ENCODE measurements at places on chromosomes 11 and 22.

DNA sequence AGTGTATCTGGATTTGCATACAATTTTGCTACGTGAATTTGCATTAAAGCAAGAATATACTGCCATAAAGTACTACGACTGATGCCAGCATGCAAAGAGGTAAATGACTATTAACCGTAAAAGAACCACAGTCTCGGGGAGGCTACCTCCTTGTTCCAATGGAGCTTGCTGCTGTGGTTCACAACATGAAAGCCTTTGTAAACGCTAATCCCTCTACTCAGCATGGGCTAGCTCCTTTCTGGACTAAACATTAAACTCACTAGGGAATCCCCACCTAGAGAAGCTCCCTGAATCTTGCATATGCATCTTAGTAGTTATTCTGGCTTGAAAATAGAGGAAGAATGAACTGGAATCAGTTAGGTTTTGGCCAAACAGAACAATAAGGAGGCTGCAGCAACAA is 60.5 kb upstream of the ARHGAP32 start:
- DNase-seq = no peak

- DNase-seq = no peak
Observed at GRCh38 chr11:88188251-88188931, 13.1 kb upstream of the RAB38 start.

GRCh38 chr11:2584812-2585565 is 114.8 kb downstream of the KCNQ1OT1 start:
- no peak for DNase-seq

DNA sequence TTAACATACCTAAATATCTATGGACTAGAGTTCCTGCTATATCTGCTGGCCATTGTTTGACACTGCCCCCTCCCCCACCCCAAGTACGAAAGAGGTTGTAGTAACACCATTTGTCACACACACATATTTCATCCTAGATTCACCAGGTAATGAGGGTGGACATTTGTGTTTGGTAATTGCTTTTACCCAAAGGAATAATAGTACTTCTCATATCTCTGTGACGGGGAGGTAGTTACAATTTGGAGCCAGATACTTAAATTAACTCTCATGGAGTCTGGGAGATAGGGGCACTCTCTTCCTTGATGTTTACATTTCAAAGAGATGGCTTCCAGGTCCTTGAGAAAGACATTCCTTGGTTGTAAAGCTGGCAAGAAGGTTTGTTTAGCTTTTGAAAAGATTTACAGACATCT is 38.7 kb downstream of the REXO2 start:
- no peak for DNase-seq

- DNase-seq = no peak
Observed at GRCh38 chr11:32561835-32562234, 21.8 kb upstream of the EIF3M start.

DNA sequence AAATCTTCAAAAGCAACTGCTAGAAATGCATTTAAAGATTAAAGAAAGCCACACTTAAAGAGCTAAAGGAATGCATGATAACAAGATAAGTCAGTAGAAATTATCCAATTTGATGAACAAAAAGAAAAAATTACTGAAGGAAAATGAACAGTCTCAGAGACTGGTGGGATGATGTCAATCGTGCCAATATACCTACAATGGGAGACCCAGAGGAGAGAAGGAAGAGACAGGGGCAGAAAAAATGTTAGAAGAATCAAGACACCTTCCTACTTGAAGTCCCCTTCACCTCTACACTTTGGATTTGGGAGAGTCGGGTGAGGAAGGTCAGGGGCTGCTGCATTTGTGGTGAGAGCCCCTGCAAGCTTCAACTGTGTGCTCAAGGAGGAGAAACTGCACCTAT is 216.3 kb downstream of the BUD13 start:
- DNase-seq = no peak

DNA sequence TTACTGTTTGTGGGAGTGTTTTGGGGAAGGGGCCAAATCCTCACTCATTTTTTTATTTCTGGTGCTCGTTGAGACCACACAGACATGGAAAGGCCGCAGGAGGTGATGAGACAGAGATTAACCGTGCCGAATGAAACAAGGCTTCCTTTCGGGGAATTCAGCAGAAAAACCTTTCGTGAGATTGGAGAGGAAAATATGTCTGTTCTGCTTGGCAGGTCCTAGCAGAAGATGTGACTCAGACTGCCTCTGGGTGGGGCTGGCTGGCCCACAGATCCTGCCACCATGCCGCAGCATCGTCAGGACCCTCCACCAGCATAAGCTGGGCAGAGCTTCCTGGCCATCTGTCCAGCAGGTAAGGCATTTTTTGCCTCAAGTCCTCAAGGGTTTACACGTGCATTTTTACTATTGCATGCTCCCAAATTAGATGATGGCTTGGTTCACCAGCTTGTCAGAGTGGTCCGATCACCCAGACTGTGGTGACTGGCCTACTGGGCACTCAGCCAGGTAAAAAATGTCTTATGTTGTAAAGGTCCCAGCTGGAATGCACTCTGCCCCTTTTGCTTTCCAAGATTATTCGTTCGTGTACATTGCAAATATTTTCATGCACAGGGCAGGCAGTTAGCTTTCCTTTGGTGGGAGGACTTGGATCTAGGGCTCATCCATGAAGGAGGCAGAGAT is 1.5 kb downstream of the DDB2 start:
- peak; percentile 72 for DNase-seq

- DNase-seq = no peak
Observed at GRCh38 chr11:86696004-86696403, 23.6 kb upstream of the ME3 start.

DNA sequence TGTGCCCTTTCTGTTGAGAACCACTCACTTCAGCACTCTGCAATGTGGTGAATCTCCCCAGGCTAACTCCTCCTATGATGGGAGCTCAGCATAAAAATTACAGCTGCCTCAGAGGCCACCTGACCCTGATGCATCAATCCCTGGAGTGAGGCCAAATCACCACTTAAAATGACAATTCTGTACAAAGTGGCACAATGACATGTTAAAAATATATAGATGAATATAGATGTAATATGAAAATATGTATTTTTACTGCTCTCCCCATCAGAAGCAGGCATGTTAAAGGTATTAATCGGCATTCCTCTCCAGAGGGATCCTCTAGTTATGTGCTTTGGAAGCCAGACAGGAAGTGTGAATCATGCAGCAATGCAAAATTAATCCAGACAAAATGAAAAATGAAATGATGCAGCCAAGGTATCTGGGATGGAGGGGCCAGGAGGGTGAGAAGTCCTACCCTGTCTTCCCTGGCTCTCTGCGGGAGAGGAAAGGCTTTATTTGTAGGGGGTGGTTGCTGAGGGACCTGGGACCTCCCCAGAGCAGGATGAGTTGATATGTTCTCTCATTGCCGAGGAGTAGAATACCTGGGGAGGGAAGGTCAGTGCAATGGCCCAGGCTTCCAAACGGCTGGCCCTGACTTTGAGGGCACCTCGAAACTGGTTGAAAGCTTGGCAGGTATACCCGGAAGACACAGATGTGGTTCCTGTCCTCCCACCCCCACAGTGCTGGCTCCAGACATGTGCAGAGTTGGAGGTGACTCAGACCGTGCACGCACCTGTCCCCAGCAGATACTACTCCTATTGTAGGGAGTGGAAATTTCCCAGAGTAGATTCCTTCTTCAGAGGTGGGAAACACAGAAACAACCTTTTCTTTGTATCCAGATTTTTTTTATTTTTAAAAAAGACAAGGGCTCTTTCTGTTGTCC is 347.9 kb upstream of the NCAM1 start:
- DNase-seq = no peak

- no peak for DNase-seq
Observed at GRCh38 chr22:47112994-47113852, 350.8 kb downstream of the TBC1D22A start.

- no peak for DNase-seq
Observed at GRCh38 chr11:59575505-59575904, 40.1 kb downstream of the OSBP start.

GRCh38 chr11:119376197-119376847 is 5.2 kb downstream of the USP2 start:
- no peak for DNase-seq

DNA sequence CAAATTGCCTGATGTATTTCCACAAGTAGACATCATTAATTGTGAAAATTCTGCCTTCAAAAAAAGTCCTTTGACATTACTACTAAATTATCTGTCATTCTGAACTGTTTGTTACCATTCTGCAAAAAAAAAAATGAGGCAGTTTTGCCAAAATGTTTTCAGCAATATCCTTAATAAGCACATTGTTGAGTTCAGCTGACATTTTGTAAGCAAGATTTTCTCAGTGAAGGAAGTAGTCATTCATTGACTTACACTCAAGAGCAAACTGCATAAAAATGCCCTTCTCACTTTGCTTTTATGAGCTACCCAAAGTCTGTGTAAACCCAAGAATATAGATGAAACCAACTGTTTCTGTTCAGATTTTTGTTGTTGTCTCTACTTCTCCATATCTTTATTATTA is 125.9 kb downstream of the UVRAG start:
- no peak for DNase-seq

DNA sequence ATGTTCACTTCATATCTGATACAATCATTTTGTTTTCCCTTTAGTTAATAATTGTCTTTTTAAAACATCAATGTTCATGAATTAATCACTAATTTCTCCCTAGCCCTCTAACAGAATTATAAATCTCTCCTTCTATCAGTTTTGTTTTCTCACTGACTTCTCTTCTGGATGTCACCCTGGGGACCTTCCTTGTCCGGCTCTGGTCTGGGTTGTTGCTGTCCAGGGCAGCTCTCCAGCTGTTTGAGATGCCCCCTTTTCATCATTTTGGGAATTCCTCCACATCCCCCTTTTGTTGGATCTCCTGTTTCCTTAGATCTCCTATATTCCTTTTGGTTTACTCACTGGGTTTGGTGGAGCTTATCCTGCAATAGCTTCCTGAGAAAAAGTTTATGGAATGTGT is 35.6 kb upstream of the PSMA1 start:
- no peak for DNase-seq

DNA sequence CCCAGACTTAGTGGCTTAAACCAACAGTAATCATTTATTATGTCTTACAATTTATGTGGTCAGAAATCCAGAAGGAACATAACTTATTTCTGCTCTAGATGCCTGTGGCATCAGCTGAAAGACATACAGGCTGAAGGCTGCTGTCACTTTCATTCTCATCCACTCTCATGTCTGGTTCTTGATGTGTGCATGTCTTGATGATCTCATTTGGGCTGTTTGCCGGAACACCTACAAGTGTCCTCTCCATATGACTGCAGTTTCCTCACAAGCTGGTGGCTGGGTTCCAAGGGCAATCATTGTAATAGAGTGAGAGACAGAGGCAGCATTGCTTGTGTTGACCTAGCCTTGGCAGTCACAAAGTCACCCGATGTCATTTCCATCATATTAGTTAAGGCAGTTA is 1375.9 kb upstream of the RAG2 start:
- no peak for DNase-seq

All from CD4-positive, alpha-beta T cell treated with Interleukin-17A for 4 hours (primary cell).